Hypothalamus (tissue), 51 donors: ENCODE measurements at places on chromosomes 13 and 19.

DNA sequence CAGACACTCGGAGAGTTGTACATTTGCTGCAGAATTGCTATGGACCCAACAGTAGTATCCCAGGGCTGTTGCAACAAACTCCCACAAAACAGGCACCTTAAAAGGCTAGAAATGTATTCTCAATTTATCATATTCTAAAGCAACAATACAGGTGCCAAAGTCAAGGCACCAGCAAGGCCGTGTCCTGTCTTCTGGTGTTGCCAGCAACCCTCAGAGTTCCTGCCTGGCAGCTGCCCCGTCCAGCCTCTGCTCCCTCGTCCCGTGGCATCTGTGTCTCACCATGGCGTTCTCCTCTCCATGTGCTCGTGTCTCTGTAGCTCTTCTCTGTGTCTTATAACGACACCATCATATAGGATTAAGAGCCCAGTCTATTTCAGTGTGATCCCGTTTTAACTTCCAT, 67.7 kb upstream of the ARGLU1 start:
- DNase-seq: no peak

GRCh38 chr13:112453207-112453829, 77.2 kb downstream of the SPACA7 start:
- no peak for DNase-seq

DNA sequence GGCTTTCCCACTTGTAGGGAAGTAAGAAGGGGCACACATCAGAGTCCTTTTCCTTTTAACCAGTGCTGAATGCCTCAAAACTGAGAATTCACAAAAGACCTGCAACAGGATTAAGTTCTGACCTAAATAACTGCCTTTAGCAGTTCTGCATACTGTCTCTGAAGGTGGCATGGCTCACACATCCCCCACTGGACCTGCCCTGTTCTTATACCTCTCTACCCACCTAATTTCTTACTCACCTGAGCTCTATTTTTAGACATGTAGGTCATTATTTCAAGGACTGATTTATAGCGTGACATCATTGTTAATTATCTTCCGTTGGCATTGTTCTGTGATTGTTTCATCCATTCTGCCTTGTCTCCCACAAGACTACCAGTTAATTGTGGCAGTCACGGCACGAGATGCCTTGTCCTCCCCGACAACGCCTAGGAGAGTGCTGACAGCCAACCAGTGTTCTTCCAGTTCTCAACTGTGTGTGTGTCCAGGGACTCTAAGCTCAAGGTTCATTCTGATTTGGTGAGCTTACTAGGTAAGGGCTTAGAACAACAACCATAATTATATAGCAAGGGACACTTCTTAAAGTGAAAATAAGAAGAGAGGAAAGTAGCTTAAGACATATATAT, 27.1 kb upstream of the UBL3 start:
- DNase-seq: no peak

GRCh38 chr13:110042253-110042950, 256.0 kb upstream of the IRS2 start:
- DNase-seq: no peak

DNA sequence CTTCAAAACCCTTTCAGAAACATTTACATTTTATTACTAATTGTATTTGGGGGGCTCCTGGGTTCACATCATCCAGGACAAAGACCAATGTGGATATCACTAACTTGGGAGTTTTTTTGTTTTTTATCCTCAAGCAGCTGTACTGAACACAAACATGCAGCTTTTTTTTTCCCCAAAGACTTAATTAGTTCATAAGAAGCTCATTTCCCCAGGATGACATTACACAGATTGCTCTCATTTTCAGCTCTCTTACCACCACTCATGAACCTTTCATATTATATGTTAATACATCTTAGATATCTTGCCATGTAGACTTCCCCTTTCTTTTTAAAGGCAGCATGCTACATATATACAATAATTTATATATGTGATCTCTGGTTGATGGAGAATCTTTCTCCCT, 118.7 kb upstream of the MAB21L1 start:
- no peak for DNase-seq

DNA sequence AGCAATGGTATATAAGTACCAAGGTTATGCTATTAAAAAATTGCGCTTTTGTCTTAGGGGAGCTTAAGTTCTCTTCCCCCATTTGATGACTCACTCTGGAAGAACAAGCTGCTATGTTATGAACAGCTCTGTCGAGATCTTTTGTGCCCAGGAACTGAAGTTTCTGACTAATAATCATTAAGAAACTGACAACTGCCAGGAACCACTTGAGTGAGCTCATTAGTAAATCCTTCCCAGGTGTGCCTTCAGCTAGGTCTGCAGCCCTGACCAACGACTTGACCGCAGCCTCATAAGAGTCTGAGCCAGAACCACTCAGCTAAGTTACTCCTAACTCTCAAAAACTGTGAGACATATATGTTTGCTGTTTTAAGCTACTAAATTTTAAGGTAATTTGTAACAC, 147.8 kb downstream of the SLITRK6 start:
- DNase-seq: no peak

- no peak for DNase-seq
Observed at GRCh38 chr13:37995092-37995491, 125.5 kb upstream of the TRPC4 start.

DNA sequence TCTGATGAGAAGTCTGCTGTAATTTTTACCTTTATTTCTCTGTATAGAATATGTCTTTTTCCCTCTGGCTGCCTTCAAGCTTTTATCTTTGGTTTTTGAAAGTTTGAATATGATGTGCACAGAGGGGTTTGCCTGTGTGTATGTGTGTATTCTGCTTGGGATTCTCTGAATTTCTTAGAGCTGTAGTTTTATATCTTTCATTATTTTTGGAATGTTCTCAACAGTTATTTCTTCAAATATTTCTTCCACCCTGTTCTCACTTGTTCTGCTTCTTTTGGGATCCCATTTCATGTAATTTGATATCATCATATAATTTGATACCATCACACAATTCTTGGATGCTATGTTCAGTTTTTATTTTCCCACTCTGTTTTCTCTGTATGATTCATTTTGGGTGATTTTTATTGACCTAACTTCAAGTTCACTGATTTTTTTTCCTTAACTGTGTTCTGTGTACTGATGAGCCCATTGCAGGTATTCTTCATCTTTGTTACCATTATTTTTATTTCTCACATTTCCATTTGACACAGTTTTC, 7.5 kb downstream of the COG3 start:
- DNase-seq: no peak

DNA sequence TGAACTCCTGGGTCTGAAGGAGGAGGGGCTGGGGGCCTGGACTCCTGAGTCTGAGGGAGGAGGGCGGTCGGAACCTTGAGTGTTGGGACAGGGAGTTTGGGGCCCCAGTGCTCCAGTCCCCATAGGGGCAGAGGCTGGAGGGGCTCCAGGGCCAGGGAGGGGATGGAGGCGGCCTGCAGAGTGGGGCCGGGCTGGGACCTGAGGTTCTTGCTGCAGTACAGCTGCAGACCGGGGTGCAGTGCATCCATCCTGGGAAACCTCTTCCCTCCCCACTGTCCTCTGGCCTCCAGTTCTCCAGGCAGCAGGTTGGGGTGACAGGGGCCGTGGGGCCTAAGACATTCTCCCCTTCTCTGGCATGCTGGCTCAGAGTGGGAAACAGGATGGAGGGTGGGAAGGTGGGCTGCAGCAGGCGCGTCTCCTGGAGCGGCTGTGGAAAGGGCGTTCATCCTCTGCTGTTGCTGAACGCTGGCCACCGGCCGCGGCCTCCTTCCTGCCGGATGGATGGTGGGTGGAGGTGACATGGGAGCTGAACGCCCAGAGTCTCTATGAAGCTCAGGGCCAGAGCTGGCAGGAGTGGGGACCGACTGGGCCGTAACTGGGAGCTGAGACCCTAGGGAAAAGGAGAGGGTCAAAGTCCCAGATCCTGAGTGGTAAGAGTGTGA, 1.6 kb downstream of the BRSK1 start:
- DNase-seq: no peak

DNA sequence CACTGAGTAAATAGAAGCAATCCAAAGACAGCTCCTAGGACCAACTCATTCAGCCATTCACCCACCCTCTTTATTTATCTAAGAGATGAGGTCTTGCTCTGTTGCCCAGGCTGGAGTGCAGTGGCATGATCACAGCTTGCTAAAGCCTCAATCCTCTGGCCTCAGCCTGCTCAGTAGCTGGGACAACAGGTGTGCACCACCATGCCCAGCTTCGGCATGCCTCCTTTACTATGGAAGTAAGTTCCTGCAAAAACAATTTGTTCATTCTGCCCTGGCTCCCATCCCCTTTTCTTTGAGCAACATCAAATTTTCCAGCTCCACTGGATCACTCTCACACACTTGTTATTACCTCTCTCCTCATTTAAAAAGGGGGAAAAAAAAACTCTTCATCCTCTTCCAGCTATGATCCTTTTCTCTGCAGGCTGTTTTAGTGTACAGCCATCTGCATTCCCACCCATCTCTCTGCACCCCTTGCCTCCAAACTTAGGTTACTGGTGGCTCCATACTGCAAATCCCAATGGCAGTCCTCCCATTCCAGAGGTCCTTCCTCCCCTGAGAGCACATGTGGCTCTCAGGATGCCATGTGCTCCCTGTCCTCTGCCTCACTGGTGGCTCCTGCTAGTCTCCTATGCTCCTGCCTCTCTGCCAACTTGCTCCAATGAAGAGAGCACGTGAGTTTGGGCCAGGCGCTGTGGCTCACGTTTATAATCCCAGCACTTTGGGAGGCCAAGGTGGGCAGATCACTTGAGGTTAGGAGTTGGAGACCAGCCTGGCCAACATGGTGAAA, 2.2 kb downstream of the ELOF1 start:
- no peak for DNase-seq

GRCh38 chr13:46484561-46484960, 68.4 kb upstream of the LRCH1 start:
- DNase-seq: no peak

GRCh38 chr19:5957170-5957569, 20.8 kb downstream of the RANBP3 start:
- no peak for DNase-seq

DNA sequence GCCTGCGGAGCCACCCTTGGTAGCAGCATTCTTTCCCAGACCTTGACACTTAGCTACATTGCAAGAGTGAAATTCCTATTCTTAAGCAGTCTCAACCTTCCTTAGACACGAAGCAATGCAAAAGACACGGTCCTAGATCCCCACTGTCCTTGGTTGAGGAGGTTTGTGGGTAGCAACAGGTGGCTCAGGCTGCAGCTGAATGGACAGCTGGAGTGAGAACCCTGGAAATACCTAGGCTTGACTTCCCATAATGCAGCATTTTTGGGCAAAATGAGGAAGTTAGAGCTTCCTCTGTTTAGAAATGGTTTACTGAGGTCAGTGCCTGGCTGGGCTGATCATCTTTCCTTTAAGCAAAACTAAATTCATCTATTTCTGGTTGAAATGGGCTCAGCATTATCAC, 296.6 kb downstream of the RFC3 start:
- DNase-seq: no peak

DNA sequence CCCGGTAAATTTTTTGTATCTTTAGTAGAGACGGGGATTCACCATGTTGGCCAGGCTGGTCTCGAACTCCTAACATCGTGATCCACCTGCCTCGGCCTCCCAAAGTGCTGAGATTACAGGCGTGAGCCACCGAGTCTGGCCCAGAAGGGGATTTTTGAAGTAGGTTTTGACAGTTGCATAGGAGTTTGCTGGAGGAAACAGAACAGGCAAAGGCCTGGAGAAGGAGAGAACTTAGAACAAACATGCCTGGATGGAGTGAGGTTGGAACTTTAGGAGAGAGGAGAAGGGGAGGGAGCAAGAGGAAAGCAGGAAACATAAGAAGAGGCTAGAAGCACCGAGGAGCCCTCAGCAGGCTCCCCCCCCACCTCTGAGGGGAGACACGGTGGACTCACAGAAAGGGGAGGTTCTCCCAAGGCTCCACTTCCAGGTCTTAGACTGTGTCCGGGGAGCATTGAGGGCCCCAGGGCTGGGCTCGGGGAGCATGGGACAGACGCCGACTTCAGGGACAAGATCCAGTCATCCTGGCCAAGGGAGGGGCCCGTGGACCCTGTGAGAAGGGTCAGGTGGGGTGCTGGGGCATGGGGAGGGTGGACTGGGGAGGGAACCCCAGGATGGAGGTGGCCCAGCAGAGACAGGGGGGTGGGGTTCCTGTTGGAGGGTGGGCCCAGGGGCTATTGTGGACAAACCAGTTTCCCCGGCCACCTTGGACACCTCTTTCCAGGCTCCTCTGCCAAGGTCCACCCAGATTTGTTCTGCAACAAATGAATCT, 1.8 kb upstream of the FBN3 start:
- no peak for DNase-seq

- no peak for DNase-seq
Observed at GRCh38 chr19:34994286-34994642, 5.9 kb upstream of the GRAMD1A start.

DNA sequence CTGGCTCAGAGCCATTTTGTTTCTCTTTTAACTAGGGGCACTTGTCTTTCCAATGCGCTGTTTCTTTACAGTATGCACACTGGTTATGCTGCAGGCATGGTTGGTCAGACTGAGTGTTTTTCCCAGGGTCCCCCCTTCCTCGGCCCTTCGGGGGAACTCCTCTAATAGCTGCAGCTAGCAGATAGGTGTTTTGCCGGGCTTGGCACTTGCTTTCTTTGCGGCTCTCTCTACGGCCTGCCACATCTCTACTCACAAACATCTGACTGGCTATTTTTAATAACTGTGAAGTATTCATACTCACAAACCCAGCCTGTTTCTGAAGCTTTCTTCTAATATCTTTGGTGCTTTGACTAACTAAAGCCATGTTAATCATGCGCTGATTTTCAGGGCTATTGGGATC, 89.4 kb downstream of the SLC25A15 start:
- no peak for DNase-seq
